ENCODE measurements at places on chromosomes 7 and 10. TPM values are rescaled to one million over a fixed set of nuclear protein-coding genes. Genes with fewer than 3 reads are reported as not detected.

- no peaks in the 10 kb centered on the region for H3K36me3 ChIP-seq
- no peaks in the 10 kb centered on the region for H3K27me3 ChIP-seq
- DNase-seq: no peak
These were observed 564.9 kb downstream of the POM121L12 start for GRCh38 chr7:53600296-53600695.

Gene LRRC4
- 0.51 TPM for total RNA-seq

- H3K4me1 ChIP-seq: peaks cover 68% of the 10 kb centered on the region
- no peaks in the 10 kb centered on the region for H3K36me3 ChIP-seq
- H3K27me3 ChIP-seq: no peaks in the 10 kb centered on the region
These were observed 91.4 kb upstream of the FAM133B start for GRCh38 chr7:92681633-92682032.

GRCh38 chr10:20489961-20490360 lies 407.1 kb downstream of the NEBL start:
- no peak overlapping the region for H3K4me3 ChIP-seq
- H3K27me3 ChIP-seq: no peaks in the 10 kb centered on the region
- DNase-seq: no peak
- no peaks in the 10 kb centered on the region for H3K36me3 ChIP-seq
- no peaks in the 10 kb centered on the region for H3K4me1 ChIP-seq

DNA sequence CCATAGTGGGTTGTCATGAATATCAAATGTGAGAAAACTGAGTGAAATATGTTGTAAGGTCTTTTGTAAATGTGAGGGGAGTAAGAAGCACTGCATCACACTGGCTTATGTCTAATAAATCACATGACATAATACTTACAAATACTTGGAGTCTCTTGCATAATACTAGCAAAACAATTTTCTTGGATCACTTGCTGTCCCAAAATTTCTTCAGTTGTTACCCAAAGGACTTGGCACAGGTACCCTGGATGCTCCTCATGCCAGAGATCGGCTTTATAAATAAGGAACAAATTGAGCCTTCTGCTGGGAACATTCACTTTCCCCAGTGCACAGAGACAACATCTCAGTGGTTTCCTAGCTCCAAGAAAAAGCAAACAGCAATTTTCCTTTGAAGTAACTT lies 5.0 kb upstream of the LRIT2 start:
- H3K4me3 ChIP-seq: no peak overlapping the region
- no peaks in the 10 kb centered on the region for H3K4me1 ChIP-seq
- H3K36me3 ChIP-seq: no peaks in the 10 kb centered on the region
- no peak for DNase-seq
- H3K27ac ChIP-seq: no peak overlapping the region
- H3K27me3 ChIP-seq: no peaks in the 10 kb centered on the region

- no peak overlapping the region for H3K27ac ChIP-seq
- H3K27me3 ChIP-seq: no peaks in the 10 kb centered on the region
- H3K4me1 ChIP-seq: no peaks in the 10 kb centered on the region
- no peak overlapping the region for H3K4me3 ChIP-seq
- no peak for DNase-seq
These were observed 16.0 kb upstream of the ITGA8 start for GRCh38 chr10:15735763-15736162.

DNA sequence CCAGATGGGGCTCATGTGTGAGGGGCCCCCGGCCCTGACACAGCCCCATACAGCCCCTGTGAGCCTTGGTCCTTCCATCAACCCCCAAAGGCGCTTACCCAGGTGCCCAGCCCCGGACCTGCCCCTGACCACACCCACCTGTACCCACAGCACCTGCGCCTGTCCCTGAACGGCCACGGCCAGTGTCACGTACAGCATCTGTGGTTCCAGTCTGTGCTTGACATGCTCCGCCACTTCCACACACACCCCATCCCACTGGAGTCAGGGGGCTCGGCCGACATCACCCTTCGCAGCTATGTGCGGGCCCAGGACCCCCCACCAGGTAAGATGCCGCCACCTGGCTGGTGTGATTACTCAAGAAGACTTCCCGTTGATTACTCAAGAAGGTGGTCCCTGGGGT lies 33.5 kb downstream of the SH2B2 start:
- H3K27ac ChIP-seq: no peak overlapping the region
- H3K36me3 ChIP-seq: no peaks in the 10 kb centered on the region
- peaks cover 3% of the 10 kb centered on the region for H3K27me3 ChIP-seq
- no peak for DNase-seq
- no peaks in the 10 kb centered on the region for H3K4me1 ChIP-seq

DNA sequence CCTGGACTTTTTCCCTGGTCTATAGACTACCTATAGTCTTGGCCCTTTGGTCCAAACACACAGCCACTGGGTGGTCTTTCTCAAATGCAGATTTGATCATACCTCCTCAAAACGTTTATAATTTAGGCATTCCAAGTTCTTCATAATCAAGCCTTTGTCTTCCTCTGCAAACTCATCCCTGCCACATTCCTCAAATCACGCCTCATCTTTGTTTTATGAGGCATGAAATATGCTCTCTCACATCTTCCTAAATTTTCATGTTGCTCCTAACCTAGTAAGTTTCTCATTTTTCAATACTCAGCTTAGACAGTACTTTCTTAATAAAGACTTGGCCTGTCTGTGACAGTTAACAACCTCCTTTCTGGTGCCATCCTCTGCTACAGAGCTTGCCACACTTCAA lies 10.9 kb upstream of the HERC4 start:
- H3K4me1 ChIP-seq: no peaks in the 10 kb centered on the region
- no peak for DNase-seq
- no peaks in the 10 kb centered on the region for H3K27me3 ChIP-seq
- no peak overlapping the region for H3K4me3 ChIP-seq

DNA sequence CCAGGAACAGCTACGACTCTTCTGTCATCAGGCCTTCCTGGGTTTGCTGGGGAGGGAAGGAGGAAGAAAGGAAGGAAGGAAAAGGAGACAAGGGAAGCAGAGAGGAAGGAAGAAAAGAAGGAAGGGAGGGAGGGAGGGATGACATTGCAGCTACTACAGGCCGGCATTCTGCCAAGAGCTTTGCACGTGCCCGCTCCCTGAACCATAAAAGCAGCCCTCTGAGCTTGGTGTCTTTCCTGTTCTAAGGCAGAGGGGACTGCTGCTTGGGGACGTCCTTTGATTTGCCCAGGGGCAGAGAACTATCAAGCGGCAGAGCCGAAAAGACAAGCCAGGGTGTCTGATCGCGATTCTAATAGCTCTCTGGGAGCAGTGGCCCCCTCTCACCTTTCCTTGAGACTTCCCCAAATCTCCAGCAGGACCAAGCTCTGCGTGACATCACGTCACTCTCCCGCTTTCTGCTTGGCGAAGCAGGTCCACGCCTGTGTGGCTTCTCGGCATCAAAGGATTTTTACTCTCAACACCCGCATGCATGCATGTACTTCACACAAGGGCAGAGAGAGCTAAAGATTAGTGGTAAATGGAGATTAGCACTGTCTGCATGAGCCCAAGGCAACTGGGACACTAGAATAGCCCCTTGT lies 167.8 kb upstream of the AUTS2 start:
- no peaks in the 10 kb centered on the region for H3K4me1 ChIP-seq
- H3K4me3 ChIP-seq: no peak overlapping the region

DNA sequence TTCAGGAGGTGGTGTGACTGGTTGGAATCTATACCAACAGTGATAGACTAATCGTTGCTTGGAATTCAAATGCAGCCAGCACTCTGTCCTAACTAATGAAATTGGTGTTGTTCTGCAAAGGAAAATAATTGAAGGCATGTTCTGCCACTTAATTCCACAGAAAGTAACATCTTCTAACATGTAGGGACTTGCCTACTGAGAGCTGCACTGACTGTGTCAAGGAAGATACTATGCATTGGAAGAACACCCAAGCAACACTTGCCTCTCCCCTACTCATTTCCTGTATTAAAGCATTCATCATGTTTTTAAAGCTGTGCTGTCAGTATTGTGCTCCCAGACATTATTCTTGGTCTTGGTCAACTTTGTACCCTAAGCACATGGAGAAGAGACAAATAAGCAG lies 2.7 kb upstream of the CYP3A7 start:
- no peaks in the 10 kb centered on the region for H3K27me3 ChIP-seq
- H3K36me3 ChIP-seq: no peaks in the 10 kb centered on the region
- no peaks in the 10 kb centered on the region for H3K4me1 ChIP-seq
- DNase-seq: no peak
- no peak overlapping the region for H3K27ac ChIP-seq

Gene TEX36
- not detected for total RNA-seq

- no peak for DNase-seq
- H3K27me3 ChIP-seq: no peaks in the 10 kb centered on the region
- H3K4me1 ChIP-seq: no peaks in the 10 kb centered on the region
These were observed 1424.6 kb upstream of the LRRTM3 start for GRCh38 chr10:65501259-65501658.

- DNase-seq: no peak
- H3K27me3 ChIP-seq: no peaks in the 10 kb centered on the region
- no peak overlapping the region for H3K4me3 ChIP-seq
- H3K36me3 ChIP-seq: no peaks in the 10 kb centered on the region
- H3K27ac ChIP-seq: no peak overlapping the region
- no peaks in the 10 kb centered on the region for H3K4me1 ChIP-seq
These were observed 117.6 kb upstream of the PDLIM1 start for GRCh38 chr10:95408148-95408960.

GRCh38 chr10:119190353-119190752 lies 11.7 kb upstream of the PRDX3 start:
- H3K27me3 ChIP-seq: no peaks in the 10 kb centered on the region
- H3K4me3 ChIP-seq: no peak overlapping the region
- peaks cover 6% of the 10 kb centered on the region for H3K4me1 ChIP-seq
- no peaks in the 10 kb centered on the region for H3K36me3 ChIP-seq
- DNase-seq: no peak

GRCh38 chr10:117539903-117540639 lies 2.5 kb upstream of the EMX2 start:
- no peak overlapping the region for H3K4me3 ChIP-seq
- no peak for DNase-seq
- H3K36me3 ChIP-seq: no peaks in the 10 kb centered on the region
- H3K4me1 ChIP-seq: peaks cover 4% of the 10 kb centered on the region

DNA sequence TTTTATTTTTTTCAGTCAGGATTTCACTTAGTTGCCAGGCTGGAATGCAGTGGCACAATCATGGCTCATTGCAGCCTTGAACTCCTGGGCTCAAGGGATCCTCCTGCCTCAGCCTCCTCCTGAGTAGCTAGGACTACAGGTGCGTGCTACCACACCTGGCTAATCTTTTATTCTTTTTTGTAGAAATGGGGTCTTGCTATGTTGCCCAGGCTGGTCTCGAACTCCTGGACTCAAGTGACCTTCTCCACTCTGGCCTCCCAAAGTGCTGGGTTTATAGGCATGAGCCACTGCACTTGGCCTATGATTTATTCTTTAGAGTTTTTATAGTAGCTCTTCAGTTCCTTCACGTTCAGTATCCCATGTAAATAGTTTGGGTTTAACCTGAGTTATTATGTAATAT lies 5.5 kb downstream of the SND1 start:
- DNase-seq: no peak
- no peak overlapping the region for H3K4me3 ChIP-seq
- peaks cover 3% of the 10 kb centered on the region for H3K36me3 ChIP-seq
- H3K27ac ChIP-seq: no peak overlapping the region
- H3K4me1 ChIP-seq: peaks cover 36% of the 10 kb centered on the region
- no peaks in the 10 kb centered on the region for H3K27me3 ChIP-seq

DNA sequence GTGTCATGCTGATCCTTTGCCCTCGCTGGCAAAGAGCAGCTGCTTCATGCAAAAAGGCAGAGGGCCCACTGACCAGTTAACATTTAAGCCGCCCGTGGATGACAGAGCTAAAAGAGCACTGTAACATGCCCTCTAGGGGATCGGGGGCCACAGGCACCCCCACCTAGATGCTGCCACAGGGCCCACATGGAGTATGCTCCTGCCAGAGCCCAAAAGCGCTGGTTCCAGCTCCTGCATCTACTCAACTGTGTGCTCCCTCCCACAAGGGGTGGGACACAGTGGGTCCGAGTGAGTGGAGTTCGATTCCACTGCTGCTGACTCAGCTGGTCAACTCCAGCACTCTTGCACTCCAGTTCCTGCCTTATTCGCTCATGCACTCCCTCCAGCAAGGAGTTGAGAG lies 199.8 kb upstream of the CNTNAP2 start:
- H3K27ac ChIP-seq: no peak overlapping the region
- no peak for DNase-seq
- no peaks in the 10 kb centered on the region for H3K36me3 ChIP-seq
- no peak overlapping the region for H3K4me3 ChIP-seq

DNA sequence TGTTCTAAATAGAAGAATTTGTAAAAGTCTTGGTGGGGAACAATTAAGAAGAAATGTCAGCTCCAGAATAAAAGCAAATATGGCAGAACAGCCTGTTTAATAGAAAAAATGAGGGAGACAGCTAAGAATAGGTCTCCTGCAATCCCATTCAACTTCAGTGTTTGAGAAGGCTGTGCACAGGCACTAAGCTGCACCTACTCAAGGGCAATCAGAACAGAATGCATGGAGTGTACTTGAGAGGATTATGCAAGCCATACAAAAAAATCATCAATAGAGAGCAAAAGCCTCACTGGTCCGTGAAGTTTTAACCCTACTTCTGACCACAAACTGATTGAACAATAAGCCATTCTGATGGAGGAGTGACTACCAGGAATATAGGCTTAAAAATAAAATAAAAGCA lies 690.7 kb upstream of the PCDH15 start:
- DNase-seq: no peak
- no peaks in the 10 kb centered on the region for H3K4me1 ChIP-seq
- H3K27ac ChIP-seq: no peak overlapping the region
- no peaks in the 10 kb centered on the region for H3K27me3 ChIP-seq

DNA sequence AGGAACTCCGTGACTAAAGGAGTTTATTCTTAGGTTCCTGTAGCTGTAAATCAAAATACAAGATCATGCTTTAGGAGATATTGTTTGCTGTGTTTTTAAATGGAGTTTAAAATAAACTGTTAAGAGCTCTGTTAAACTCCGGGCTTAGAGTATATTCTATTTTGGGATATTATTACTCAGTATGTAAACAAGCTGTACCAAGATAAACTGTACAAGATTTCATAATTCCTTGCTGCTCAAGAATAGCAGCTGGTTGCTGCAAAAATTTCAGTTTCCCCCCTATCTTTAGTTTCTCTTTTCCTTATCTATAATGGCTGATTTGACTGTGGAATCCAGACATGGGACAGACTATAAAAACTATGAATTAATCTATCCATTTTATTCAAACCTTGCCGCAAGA lies 215.7 kb downstream of the HTR7 start:
- H3K36me3 ChIP-seq: no peaks in the 10 kb centered on the region
- H3K4me1 ChIP-seq: no peaks in the 10 kb centered on the region
- no peak overlapping the region for H3K27ac ChIP-seq

GRCh38 chr10:77179015-77179695 lies 458.5 kb downstream of the KCNMA1 start:
- no peak for DNase-seq
- H3K4me3 ChIP-seq: no peak overlapping the region
- no peaks in the 10 kb centered on the region for H3K36me3 ChIP-seq
- no peaks in the 10 kb centered on the region for H3K27me3 ChIP-seq
- no peak overlapping the region for H3K27ac ChIP-seq

Gene MET
- total RNA-seq: 3.1 TPM

GRCh38 chr10:20694296-20694695 lies 202.8 kb downstream of the NEBL start:
- no peak overlapping the region for H3K27ac ChIP-seq
- H3K4me3 ChIP-seq: no peak overlapping the region
- H3K27me3 ChIP-seq: no peaks in the 10 kb centered on the region
- H3K4me1 ChIP-seq: no peaks in the 10 kb centered on the region
- no peak for DNase-seq
- no peaks in the 10 kb centered on the region for H3K36me3 ChIP-seq

Gene PARD3
- total RNA-seq: 0.46 TPM

Gene ACTL6B
- not detected for total RNA-seq

Gene POLR1F
- 30.6 TPM for total RNA-seq

Gene UPK3BL2
- total RNA-seq: 7.7 TPM

Gene PLXNA4
- total RNA-seq: not detected

Gene UNCX
- total RNA-seq: not detected

Gene TMEM60
- 7.6 TPM for total RNA-seq

All from CD8-positive, alpha-beta memory T cell (primary cell).